ENCODE measurements at places on chromosomes 1 and 21.

DNA sequence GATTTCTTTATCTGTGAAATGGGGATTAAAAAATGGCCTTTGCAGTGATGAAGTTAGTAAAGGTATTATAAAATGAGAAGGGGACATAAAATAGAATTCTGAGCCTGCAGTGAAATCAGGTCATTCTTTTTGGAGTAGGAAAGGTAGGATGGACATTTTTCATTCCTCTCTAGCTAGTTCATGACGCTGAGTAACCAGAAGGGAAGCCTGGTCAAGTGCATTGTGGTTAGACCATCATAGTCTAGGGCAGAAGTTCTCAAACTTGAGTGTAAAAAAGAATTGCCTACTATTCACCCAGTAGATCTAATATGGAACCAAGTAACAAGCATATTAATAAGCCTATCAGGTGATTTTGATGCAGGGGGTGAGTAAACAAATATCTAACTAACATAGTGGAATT lies 50.8 kb downstream of the TGFB2 start:
- DNase-seq: no peak

- no peak for DNase-seq
Observed at GRCh38 chr21:37558676-37559211, 192.2 kb downstream of the DYRK1A start.

DNA sequence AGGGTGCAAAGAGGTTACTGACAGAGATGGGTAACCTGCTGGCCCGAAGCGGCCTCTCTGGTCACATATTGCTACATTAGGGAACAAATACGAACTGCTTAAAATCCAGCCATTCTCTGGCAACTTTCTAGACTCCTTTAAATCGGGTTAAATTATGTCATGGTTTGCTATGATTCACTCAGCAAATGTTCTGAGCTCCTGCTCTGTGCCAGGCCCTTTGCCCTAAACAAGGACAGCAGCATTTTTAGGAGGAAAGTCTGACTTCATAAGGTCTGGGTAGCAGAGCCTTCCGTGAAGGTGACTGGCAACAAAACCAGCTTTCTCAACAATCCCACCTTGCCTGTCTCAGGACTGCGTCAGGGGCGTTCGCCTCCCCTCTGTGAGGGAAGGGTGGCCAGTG lies 15.4 kb downstream of the ZP4 start:
- DNase-seq: no peak

- DNase-seq: no peak
Observed at GRCh38 chr21:30193201-30193600, 22.7 kb downstream of the CLDN8 start.

- DNase-seq: no peak
Observed at GRCh38 chr1:92792340-92792782, 7.5 kb upstream of the EVI5 start.

DNA sequence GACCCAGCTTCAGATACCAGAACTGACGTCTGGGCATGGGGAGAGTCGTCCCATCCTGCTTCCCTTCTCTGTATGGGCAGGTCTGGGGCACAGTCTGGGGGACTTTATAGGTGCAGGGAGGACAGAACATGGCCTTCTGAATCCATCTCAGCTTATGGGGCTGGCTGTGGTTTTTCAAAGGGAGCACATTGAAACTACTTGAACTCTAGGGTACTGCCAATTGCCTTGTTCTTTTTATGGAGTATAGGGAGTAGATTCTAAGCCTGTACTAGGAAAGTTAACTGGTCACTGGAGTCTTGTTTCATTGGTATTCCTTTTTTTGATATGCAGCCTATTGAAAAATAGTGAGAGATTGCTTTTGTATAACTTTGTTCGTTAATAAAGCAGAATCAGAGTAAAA lies 90.2 kb downstream of the ATP5PO start:
- DNase-seq: no peak

GRCh38 chr1:164473544-164473943 lies 85.4 kb upstream of the PBX1 start:
- DNase-seq: no peak

DNA sequence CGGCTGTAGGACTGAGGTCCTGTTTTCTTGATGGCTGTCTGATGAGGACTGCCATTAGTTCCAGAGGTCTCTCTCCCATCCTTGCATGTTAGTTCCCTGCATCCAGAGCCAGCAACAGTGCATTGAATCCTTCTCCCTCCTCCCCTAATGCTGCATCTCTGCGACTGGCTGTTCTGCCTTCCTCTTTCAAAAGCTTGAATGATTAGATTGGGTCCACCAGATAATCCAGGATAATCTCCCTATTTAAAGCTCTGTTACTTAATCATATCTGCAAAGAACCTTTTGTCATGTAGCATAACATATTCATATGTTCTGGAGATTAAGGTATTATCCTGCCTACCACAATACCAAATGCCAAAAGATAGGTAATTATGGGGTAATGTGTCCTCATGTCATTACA lies 377.5 kb downstream of the GPATCH2 start:
- no peak for DNase-seq

DNA sequence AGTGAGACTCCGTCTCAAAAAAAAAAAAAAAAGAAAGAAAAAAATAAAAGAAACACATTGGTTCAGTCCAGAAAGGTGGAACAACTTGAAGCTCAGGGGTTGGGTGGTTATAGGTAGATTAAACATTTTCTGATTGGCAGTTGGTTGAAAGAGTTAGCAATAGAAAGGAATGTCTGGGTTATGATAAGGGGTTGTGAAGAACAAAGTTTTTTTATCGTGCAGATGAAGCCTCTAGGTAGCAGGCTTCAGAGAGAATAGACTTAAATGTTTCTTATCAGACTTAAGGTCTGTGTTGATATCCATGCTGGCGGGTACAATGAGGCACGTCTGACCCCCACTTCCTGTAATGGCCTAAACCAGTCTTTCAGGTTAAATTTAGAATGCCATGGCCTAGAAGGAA lies 45.0 kb upstream of the PDE9A start:
- no peak for DNase-seq

- DNase-seq: no peak
Observed at GRCh38 chr21:41636636-41637630, 129.0 kb upstream of the TMPRSS2 start.

DNA sequence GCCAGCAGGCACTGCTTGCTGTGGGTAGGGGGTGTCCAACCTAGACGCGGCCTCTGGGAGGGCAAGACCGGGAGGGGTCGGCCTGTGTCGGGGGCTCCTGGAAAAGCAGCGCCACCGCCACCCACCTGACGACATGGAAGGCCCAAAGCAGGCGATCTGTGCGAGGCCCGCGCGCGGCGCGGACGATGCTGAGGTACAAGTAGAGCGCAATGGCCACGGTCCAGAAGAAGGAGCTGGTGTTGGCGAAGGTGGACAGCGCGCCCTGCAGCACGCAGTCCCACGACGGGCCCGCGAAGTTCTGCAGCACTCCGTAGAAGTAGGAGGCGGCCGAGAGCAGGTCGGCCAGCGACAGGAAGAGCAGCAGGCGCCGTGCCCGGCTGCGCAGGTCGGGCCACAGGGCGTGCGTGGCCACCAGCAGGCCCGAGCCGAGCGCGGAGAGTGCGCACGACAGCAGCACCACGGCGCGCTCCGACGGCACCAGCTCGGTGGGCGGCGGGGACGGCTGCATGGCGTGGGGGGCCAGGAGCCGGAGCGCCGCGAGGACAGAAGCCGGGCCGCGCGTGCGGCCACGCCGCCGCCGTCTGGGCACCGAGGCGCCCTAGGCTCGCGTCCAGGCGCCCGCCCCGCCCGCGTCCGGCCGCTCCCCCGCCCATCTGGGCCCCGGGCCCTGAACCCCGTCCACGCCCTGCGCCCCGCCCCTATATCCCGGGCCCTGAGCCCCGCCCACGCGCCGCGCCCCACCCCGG lies at the start of gene GPR157:
GPR157 (minus strand) TSS at position 583 of the 746 bp plus-strand sequence; CDS start at position 508, 75 bp downstream.
- DNase-seq: peak; percentile 76

DNA sequence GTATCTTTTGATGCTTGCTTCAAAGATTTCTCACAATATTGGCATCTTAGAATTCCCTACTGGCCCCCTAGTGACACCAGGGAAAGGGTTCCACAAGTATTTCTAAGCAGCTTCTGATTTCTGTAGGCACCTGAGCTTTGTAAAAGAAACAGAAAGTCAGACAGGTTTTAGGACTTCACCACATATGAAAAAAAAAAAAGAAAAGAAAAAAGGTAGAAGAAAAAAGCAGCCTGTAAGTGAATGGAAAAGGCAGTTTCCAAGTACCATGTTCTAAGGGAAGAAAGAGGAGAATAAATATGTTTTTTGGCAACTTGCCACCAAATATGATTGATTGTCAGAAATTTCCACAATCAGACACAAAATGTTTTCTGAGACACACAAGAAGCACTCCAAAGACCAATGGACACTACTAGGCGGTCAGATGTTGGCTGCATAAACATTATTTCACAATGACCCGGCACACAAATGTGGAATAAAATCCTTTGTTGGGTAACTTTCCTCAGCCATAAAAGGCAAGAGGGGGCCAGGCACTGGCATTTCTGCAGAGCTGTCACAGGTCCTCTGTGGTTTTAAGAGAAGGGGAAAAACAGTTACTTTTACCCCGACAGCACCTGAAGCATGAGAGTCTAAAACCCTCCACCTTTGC lies 12.7 kb upstream of the CPLANE2 start:
- no peak for DNase-seq

- no peak for DNase-seq
Observed at GRCh38 chr1:81155131-81155530, 645.6 kb upstream of the ADGRL2 start.

- DNase-seq: peak; percentile 49
Observed at GRCh38 chr1:154423304-154423987, 18.3 kb downstream of the IL6R start.

DNA sequence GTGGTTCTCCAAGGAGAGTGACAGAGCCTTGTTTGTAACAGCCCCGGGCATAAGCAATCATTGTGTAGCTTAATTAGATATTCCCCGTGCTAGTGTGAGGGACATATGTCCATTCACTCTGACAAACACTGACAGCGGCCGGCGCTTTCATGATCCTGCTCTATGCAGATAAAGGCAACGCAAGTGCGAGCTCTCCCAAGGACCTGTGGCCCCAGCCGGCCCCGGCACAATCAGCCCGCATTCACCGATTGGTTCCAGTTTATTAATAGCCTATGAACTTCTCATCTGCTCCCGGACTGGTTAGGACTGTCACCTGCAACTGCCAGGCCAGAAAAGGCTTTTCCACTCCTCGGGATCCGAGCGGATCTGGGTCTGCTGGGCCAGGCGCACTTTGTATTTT lies 18.0 kb upstream of the OLIG1 start:
- DNase-seq: no peak

Measured in stimulated activated naive CD4-positive, alpha-beta T cell treated with Interleukin-2 at 50 U/mL for 16 hours (primary cell).